ENCODE measurements at places on chromosomes 2 and 18. TPM values are rescaled to one million over a fixed set of nuclear protein-coding genes. Genes with fewer than 3 reads are reported as not detected.

Gene SERPINB4
- not detected for polyA plus RNA-seq

Gene CLHC1
- polyA plus RNA-seq = 52.9 TPM

Gene OTOS
- polyA plus RNA-seq = not detected

Gene CDCA7
- 0.78 TPM for polyA plus RNA-seq

Gene TTN
- 0.16 TPM for polyA plus RNA-seq

Gene ITPRIPL1
- polyA plus RNA-seq = not detected

Gene PRSS56
- not detected for polyA plus RNA-seq

Gene MATN3
- 0.60 TPM for polyA plus RNA-seq

Gene CD226
- 0.11 TPM for polyA plus RNA-seq

Gene IGFBP5
- 1.6 TPM for polyA plus RNA-seq

Gene RFX8
- polyA plus RNA-seq = not detected

Gene ARHGAP28
- 9.8 TPM for polyA plus RNA-seq

Gene SNRPD1
- 51.1 TPM for polyA plus RNA-seq

Gene SCN9A
- polyA plus RNA-seq = 10.4 TPM

Data from neural cell (in vitro differentiated cells).